ENCODE measurements at places on chromosomes 16 and 17.

DNA sequence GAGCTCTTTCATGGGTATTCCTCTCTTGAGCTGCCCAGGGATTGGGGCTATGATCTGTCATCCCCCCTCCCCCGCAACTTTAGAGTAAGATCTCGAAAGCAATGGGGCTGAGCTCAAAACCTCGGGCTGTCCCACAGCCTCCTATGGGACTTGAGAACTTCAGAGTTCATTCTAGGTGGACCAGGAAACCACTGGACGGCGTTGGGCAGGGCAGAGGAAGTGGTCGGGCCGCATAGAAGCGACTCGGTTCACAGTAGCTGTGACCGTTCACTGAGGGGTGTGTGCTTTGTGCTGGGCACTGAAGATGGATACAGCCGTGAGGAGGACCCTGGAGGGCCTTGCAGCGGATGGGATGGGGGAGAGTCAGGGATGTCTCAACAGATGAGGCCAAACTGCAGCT is 292.0 kb downstream of the CPPED1 start:
- no peak for DNase-seq

DNA sequence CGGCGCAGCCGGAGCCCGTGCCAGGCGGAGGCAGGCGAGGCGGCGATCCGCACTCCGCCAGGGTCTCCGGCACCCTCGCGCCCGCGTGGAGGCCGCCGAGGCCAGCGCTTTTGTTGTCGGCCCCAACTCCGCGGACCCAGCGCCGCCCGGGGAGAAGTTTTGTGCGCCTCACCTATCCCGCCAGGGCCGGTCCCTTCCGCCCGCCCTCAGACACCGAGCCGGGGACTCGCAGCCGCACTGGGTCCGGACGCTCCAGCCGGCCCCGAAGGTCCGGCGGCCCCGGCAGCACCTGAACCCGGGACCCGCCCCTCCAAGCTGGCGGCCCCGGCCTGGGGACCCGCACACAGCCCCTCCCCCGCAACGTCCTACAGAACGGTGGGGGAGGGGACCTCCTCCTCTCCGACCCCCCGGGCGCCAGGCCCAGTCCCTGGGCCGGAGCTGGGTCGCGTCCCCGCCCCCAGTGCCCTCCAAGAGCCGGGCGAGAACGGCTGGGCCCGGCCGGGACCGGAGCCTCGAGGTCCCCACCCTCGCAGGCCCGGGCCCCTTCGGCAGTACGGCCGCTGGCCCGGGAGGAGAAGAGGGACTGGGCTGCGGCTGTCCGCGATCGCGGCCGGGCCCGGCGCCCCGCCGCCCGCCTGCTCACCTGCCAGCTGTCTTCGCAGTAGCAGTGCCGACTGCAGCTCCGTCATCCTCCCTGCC is 698 bp downstream of the UBE2G1 start:
- no peak for DNase-seq

DNA sequence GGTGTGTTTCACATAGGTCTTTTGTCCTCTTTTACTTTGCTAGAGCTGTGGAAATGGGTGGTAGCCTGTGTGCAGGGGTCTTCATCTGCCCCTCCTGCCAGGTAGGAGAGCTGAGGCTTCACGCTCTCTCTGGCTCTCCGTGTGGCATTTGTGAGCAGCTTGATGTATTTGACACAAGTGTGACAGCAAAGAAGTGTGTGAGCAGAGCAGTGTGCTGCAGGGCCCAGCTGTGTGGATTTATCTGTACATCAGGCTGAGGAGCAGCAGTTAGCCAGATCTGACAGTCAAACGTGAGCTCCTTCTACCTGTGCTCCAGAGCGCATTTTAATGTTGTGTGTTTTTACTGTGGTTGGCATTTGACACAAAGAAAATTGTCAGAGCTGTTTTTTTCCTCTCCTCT is 101.8 kb downstream of the FTO start:
- no peak for DNase-seq

GRCh38 chr16:2790631-2791030 is 3.3 kb upstream of the PRSS33 start:
- no peak for DNase-seq

DNA sequence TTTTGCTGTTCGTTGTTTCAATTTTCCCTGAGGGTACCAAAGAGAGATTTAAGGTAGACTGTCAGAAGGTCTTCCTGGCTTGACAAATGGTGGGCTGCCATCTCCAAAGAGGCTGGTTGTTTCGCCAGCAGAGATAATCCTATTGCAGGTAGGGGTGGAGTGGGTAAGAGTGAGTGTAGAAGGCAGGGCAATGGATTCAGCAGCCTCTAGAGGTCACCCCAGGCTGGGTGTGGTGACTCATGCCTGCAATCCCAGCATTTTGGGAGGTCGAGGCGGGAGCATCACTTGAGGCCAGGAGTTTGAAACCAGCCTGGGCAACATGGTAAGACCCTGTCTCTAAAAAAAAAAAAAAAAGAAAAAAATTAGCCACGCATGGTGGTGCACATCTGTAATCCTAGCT is 34.6 kb downstream of the DCAKD start:
- DNase-seq = peak; percentile 64

DNA sequence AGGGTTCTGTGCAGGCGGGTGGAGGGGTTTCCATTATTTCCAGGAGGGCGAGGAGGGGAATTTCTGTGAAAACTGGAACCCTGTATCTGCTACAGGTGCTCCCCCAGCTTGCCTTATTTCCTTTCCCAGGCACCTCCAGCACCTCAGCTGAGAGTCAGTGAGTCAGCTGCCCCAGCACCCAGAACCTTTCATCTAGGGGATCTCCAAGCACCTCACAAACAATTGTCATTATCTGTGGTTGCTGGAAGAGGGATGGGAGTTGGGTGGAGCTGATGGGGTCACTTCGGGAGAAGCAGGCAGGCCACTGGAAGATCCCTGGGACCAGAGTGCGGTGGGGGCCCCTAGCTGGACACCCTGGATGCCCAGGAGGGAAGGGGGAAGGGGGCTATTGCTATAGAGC is 10.0 kb upstream of the CLUH start:
- DNase-seq = no peak

- DNase-seq = no peak
Measured at GRCh38 chr17:80352991-80353665, 61.8 kb upstream of the ENDOV start.

- DNase-seq = no peak
Measured at GRCh38 chr17:76189741-76190140, 48.7 kb upstream of the FOXJ1 start.

- no peak for DNase-seq
Measured at GRCh38 chr17:76497979-76498875, 3.0 kb downstream of the RHBDF2 start.

DNA sequence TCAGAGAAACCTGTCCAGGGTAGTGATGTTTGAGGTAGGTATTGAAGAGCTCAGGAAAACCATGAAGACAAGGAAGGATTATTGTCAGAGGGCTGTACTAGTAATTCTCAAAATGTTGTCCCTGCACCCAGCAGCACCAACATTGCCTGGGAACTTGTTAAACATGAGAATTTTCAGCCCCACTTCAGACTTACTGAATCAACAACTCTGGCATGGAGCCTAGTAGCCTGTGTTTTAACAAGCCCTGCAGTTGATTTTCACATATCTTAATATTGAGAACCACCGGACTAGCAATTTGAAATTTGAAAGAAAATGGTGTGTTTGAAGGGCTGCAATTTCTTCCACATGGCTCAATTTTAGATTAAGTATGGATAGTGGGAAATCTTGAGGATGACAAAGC is 2.8 kb upstream of the KIF2B start:
- no peak for DNase-seq

GRCh38 chr16:17346621-17347569 is 123.9 kb downstream of the XYLT1 start:
- DNase-seq = no peak

- no peak for DNase-seq
Measured at GRCh38 chr17:16870253-16871245, 101.4 kb downstream of the TNFRSF13B start.
